ENCODE measurements at places on chromosomes 1 and 21.

- DNase-seq, result peak; percentile 81
These were observed at the start of gene TGFBR3 for GRCh38 chr1:91885716-91886506. Gene TGFBR3, minus strand, starts transcription at chr1:91886151. Its CDS starts 24,620 bp downstream, at chr1:91861531.

DNA sequence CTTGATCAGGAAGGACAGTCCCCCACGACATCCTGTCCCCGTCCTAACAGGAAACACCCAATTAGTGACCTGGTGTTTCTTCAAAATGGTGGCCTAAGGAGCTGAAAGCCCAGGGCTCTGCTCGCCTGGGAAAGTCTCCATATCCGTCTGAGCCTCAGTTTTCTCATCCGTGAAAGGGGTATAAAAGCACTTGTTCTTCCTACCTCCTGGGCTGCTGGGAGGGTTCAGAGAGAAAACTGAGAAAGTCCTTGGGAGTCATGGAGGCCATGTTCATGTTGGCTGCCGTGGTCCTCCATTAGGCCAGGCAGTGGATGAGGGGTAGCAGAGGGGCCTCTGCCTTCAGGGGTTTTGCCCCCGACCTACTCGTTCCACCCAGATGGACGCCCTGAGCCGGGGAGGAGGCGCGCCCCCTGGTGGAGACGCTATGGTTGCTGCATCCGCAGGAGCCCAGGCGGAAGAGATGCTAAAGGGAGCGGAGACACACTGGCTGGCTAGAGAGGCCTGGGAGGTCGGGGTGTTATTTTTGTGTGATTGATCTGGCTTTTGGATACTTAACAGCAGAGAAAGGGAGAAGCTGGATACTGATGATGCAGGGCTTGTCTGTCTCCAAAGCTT is 113.5 kb downstream of the PRDM2 start:
- no peak for DNase-seq

GRCh38 chr1:70044832-70045231 is 160.5 kb downstream of the LRRC40 start:
- no peak for DNase-seq

- DNase-seq, result no peak
These were observed 3.3 kb downstream of the CROCC start for GRCh38 chr1:16924919-16925477.

GRCh38 chr1:198084241-198084908 is 72.4 kb upstream of the NEK7 start:
- DNase-seq, result no peak

GRCh38 chr1:162388615-162389014 is 7.1 kb downstream of the C1orf226 start:
- no peak for DNase-seq

- peak; percentile 24 for DNase-seq
These were observed 73.3 kb upstream of the PAXBP1 start for GRCh38 chr21:32844653-32845436.

GRCh38 chr1:19432943-19433718 is 52.2 kb downstream of the CAPZB start:
- DNase-seq, result no peak

DNA sequence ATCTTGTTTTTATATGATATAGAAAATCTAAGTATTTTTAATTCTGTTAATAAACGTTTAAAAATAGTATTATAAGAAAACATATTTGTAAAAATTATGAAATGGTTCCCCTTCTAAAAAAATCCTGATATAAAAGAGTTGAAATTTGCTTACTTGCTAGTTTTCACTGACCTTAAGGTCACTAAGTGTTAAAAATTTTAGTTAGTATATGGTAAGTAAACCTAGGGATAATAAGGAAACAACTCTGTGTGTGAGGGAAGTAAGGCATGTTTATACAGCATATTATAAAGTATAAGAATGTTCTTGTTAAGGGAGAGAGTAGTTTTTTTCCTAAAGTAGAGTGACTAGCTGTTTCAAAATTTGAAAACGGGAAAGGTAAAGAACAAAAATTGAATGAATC is 130.9 kb upstream of the LYPLAL1 start:
- DNase-seq, result no peak

DNA sequence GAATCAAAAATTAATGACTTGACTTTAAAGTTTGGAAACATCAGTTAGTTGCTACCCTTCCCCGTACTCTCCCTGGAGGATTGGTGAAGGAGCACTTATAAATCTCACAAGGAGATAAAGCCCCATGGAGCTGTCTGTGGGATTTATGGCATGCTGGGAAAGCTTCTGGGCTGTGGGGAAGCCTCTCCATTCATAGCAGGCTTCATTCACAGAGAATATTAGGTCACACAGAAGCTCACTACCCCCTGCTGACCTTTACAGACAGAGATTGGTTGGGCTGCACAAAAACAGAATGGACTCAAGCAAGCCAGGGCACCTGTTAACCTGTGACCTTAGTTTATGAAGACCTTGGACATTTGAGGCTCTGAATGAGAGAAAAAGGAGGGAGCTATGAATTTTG is 32.1 kb downstream of the RGL1 start:
- DNase-seq, result no peak

- DNase-seq, result peak; percentile 7
These were observed 72.7 kb upstream of the NBPF4 start for GRCh38 chr1:108316545-108316944.

DNA sequence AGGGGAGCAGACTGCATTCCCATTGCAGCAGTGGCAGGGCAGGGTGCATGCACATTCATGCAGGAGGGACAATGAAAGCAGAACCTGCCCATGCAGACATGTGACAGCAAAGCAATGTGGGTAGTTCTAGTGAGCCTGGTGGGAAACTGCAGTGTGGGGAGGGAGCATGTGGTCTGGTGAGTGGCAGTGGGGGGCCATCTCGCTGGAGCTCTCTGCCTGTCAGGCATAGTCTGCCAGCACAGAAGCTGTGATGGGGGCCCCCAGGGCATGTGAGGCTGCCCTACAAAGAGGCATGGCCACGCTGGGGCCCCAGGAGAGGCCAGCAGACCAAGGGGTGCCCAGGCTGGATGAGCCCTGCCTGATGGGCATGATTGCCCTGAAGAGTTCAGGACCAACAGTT is 579.7 kb downstream of the PTPRC start:
- DNase-seq, result no peak

DNA sequence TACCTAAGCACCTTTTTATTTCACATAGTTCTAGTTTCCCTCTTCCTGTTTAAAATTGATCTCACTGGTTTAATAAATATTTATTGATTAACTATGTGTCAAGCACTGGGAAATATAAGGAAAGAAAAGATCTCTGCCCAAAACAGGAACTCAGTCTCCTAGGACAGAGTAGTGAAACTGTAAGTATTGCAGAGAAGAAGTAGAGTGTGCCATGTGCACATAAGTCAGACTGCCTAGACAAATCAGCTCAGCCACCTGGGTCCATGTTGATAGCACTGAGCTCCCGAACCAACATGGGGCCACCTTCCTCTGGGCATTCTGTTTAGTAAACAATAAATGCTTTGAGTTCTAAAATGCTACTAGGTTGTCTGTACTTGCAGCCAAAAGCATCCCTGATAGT is 9.8 kb upstream of the SSX2IP start:
- no peak for DNase-seq

DNA sequence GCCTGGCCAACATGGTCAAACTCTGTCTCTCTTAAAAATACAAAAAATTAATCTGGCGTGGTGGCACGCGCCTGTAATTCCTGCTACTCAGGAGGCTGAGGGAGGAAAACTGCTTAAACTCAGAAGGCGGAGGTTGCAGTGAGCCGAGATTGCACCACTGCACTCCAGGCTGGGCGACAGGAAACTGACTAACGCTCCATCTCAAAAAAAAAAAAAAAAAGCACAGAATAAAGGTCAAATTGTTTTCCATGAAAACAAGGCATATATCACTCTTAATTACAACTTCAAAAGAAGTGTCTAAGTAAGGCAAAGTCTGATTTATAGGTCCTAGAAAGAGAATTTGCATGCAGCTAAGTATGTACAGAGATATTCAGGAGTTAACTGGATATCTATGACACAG is 25.6 kb downstream of the EYA3 start:
- no peak for DNase-seq

DNA sequence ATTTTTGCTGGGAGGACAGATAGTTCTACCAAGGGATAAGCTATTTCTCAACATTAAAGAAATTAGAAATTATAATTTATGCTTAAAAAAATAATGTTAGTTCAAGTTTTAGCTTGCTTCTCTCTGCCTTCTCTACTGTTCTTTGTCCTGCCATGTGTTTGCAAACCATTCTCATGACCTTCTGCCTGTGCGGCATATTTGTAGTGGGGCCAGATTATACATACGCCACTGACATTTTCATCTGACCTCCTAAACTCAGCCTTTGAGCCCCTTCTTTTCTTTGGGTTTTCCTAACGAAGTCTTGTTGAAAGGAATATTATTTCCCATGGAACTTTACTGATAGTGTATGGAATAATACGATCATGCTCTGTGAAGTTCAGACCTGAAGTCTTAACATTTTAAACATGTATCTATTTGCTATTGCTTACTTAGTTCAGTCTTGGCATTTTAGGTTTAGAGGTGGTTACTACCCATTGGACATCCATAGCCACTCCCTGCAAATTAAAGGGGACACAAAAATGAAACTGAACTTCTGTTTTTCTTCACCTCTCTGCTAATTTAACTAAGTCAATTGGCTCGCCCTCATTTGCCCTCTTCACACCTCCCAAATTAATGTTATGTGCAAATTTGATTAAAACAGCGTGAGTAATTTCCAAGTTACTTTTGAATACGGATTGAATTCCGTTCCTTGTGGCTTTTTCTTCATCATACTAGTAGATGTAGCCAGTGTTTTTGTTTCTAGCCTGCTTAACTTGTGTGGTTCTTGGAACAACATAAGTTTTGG is 15.6 kb downstream of the LRRC8D start:
- DNase-seq, result no peak

GRCh38 chr1:66250478-66250877 is 283.5 kb upstream of the SGIP1 start:
- no peak for DNase-seq

DNA sequence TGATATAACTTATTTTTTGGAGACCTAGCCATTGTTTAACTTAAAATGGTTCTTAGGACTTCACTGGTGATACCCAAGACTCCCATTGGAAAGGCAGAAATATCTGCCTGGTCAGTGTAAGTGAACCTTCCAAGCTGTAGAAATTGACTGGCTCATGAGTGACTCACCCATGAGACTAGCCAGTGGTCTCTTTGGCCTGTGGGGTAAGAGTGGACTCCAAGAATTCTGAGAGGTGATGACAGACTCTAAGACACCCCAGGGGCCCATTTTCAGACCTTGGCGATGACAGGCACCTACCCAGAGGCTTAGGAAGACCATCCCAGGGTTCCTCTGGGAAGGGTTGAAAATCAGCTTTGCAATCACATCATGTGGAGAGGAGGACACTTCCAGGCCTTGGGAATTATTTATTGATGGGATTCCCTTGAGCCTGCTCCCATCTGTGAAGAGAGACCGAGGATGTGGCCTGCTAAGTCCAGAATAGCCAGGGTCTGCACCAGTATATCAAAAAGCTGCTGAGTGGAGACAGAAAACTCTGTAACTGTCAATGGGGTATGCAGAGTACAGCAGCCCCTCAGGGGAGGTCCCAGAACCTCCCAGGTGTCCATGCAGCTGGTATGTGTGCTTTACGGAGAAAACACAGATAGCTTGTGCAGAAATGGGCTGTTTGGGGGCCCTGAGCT is 78.9 kb downstream of the KAZN start:
- no peak for DNase-seq

GRCh38 chr21:23542097-23542496 is 2065.2 kb downstream of the MRPL39 start:
- no peak for DNase-seq

DNA sequence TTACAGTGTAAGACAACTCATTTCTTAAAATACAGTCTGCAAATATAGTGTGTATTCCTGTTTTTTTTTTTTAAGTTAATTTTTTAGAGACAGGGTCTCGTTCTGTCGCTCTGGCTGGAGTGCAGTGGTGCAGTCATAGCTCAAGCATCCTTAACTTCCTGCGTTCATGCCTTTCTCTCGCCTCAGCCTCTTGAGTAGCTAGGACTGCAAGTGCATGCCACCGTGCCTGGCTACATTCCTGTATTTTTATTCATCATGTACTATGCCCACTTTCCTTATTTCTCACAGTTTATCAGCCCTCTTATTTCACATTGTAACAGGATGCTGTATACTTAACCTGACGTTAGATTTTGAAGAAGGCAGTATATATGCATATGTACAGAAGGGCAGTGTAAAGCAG is 26.7 kb downstream of the MIER1 start:
- no peak for DNase-seq

- DNase-seq, result no peak
These were observed 3.5 kb upstream of the C1orf116 start for GRCh38 chr1:207035877-207036551.

Measured in H54 (cell line).